Stimulated activated CD8-positive, alpha-beta memory T cell treated with anti-CD3 and anti-CD28 coated beads, Interleukin-2, amount 100 ng/mL, for 48 hours (primary cell): ENCODE measurements at places on chromosomes 5 and 9.

- DNase-seq, result no peak
These were observed 142.1 kb downstream of the GPBP1 start for GRCh38 chr5:57315941-57316340.

- DNase-seq, result no peak
These were observed 109.5 kb upstream of the CD180 start for GRCh38 chr5:67305913-67306710.

GRCh38 chr5:64516216-64516615 is 10.4 kb downstream of the RGS7BP start:
- no peak for DNase-seq

DNA sequence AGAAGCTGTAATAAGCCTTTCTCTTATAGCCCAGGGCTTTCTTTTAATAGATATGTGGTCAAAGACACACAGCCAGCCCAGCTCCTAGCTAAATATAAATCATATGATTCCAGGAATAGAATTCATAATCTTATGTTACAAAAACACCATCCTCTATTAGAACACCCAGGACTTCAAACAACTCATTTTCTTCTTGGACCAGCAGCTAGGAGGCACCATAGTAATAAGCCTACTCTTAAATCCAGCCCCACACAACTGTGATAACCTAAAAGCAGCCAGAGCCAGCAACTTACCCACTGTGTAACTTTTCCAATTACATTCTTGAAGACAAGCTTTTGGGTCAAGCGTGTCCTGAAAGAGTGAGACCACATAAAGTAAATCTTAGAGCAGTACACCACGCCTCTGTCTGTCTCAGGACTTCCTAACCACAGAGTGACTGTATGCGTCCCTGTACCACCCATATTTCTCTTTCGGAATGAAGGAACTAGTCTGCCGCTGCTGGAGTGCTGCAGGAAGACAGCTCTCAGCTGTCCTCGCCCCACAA is 223.8 kb downstream of the TLE1 start:
- no peak for DNase-seq

GRCh38 chr5:68046445-68046844 is 169.1 kb upstream of the PIK3R1 start:
- no peak for DNase-seq
